GM23338 (cell line): ENCODE measurements at places on chromosomes 2 and 18. TPM values are rescaled to one million over a fixed set of nuclear protein-coding genes. Genes with fewer than 3 reads are reported as not detected.
A peak's percentile ranks its signal among the peaks of the same experiment; 100 is the strongest.

The ZSWIM2 gene
- total RNA-seq = not detected in 2 replicates

The ALK gene
- total RNA-seq = 0.16 and 0.35 TPM in 2 replicates

The MOCOS gene
- 6.5 and 7.2 TPM in 2 replicates for total RNA-seq

The PLEK gene
- total RNA-seq = not detected in 2 replicates

The PARD6G gene
- total RNA-seq = 17.2 and 18.5 TPM in 2 replicates

The SFTPB gene
- total RNA-seq = not detected in 2 replicates

The LRRTM1 gene
- total RNA-seq = 0.27 and 1.3 TPM in 2 replicates

The GAREM1 gene
- 5.6 and 6.0 TPM in 2 replicates for total RNA-seq

The SPHKAP gene
- 0.04 and 0.10 TPM in 2 replicates for total RNA-seq

DNA sequence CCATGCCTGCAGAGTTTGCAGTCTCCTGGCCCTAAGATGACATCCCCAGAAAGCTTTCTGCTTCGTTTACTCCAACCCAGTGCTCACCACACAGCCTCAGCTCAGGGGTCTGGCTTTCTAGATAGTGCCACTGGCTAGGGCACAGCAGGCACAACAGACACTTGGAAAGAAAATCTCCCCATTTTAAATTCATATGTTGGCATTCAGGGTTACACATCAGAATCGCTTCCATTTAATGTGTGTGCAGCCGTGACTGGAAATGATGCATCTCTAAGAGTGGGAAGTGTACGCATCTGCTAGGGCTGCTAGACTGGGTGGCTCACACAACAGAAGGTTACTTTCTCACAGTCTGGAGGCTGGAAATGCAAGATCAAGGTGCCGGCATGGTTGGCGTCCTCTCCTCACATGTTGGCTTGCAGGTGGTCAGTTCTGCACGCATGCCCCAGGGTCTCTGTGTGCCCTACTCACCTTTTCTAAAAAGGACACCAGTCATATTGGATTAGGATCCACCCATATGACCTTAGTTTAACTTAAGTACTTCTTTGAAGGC is 329.4 kb upstream of the RAB12 start:
- DNase-seq = no peak
- no peak overlapping the region for H3K27ac ChIP-seq
- H3K4me1 ChIP-seq = no peaks in the 10 kb centered on the region
- no peak overlapping the region for H3K4me3 ChIP-seq
- H3K27me3 ChIP-seq = no peaks in the 10 kb centered on the region

- peaks cover 100% of the 10 kb centered on the region for H3K27me3 ChIP-seq
- H3K27ac ChIP-seq = no peak overlapping the region
- peaks cover 46% of the 10 kb centered on the region for H3K4me1 ChIP-seq
- no peaks in the 10 kb centered on the region for H3K36me3 ChIP-seq
- DNase-seq = peak; percentile 56
Observed at GRCh38 chr2:70886541-70886987, 49.1 kb upstream of the ATP6V1B1 start.

DNA sequence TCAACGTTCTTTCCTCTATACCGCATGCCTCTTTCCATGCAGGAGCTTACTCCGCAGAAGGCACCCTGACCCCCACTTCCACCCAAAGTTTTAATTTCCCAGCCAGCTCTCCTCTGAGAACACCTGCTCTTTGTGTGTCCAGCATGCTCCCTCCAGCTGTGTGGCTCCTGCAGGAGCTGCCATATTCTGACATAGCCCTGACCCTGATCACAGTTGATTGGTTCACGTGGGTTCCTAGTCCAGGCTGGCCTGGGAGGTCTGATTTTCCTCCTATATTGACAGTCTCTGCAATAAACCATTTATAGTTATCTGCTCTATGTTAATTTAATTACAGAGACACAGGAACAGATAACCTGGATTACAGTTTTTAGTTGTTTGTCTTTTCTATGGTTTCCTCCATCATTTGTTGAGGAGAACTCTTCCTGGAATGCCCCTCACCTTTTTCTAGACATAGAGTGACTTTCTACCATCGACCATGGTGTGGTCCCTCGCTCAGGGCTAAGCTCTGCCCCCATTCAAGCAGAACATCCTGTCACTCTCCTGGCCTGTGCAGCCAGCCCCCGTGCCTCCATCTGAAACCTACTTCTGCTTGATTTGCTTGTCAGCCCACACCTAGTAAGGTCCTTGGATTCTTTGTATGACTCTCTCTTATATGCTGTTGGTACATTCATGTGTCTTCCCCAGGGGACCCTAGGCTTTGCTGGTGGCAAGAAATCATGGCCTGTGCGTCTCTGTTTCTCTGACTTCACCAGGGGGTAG is 231.5 kb downstream of the LPIN1 start:
- H3K4me3 ChIP-seq = no peak overlapping the region
- H3K27me3 ChIP-seq = no peaks in the 10 kb centered on the region
- H3K27ac ChIP-seq = no peak overlapping the region
- DNase-seq = no peak
- no peaks in the 10 kb centered on the region for H3K36me3 ChIP-seq

DNA sequence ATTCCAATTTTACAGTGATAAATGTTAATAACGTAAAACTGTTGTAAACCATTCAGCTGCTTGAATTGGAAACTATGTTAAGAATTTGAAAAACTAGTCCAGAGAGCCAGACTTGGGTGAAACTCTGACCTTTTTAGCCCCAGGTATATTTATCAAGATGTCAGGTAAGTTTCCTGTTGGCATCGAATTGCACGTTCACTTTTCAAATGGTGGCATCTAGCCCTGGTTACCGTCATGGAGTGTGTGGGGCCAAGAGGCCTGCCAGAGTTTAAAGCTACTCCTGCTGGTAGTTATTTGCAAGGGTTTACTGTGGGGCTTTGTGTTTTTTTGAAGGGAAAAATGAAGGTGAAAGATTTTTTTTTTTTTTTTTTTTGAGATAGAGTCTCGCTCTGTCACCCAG is 109.9 kb downstream of the WDSUB1 start:
- H3K36me3 ChIP-seq = no peaks in the 10 kb centered on the region
- H3K4me3 ChIP-seq = no peak overlapping the region
- H3K4me1 ChIP-seq = no peaks in the 10 kb centered on the region
- H3K27ac ChIP-seq = no peak overlapping the region
- no peaks in the 10 kb centered on the region for H3K27me3 ChIP-seq

- H3K27ac ChIP-seq = no peak overlapping the region
- no peaks in the 10 kb centered on the region for H3K27me3 ChIP-seq
- no peaks in the 10 kb centered on the region for H3K4me1 ChIP-seq
- DNase-seq = peak; percentile 86
- no peaks in the 10 kb centered on the region for H3K36me3 ChIP-seq
Observed at GRCh38 chr2:227033471-227034148, 130.4 kb downstream of the COL4A4 start.
